GM12892 (cell line): ENCODE measurements at places on chromosomes 3 and 15.

- DNase-seq, result no peak
Observed at GRCh38 chr3:41521010-41521655, 321.8 kb downstream of the CTNNB1 start.

- DNase-seq, result no peak
Observed at GRCh38 chr15:22945071-22945470, 35.1 kb downstream of the CYFIP1 start.

DNA sequence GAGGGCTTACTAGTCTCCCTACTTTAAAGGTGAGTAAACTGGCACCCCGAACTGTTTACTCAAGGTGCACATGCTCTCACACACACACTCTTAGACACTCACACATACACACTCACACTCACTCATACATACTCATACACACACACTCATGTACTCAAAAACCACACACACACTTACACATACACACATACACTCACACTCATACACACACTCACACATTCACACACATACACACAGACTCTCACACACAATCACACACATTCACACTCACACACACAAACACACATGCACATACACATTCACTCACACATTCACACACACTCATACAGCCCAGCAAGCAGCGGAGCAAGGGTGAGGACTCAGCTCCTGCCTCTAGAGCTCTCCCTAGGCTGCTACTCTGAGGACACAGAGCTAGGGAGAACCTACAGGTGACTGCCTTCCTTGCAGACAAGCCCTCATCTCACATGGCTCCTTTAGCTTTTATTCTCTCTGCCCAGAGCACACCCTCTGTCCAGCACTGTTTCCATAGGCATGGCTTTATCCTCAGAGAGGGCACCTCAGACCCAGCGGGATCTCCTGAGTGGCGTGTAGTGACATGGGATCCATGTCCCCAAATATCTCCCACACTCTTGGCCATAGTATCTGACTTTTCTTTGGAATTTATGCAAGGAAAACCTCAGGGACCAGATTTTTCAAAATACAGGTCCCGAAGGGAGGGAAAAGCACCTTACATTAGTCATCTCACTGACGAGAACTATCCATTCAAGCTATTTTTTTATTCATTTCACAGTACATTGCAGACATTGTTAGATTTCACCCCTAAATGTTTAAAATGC lies 26.2 kb upstream of the ATG7 start:
- DNase-seq, result no peak

DNA sequence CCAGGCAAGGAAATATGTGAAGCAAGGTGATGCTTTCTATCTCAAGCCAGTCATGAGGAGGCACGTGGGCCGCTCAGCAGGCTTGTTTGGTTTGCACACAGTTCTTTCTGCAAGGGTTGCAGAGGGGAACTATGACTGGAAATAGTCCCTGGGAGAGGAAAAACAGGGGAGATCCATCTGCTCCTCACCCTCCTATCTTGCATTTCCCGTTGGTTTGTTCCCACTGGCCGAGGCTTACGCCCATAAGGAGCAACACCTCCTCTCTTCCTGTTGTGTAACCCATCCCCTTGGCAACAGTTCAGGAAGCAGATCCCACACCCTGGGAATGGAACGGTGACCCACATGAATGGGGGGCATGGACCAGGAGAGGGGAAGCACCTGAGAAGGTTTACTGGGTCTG lies 72.1 kb upstream of the MAGI1 start:
- DNase-seq, result no peak

GRCh38 chr3:29591579-29591978 lies 310.7 kb downstream of the RBMS3 start:
- DNase-seq, result no peak

DNA sequence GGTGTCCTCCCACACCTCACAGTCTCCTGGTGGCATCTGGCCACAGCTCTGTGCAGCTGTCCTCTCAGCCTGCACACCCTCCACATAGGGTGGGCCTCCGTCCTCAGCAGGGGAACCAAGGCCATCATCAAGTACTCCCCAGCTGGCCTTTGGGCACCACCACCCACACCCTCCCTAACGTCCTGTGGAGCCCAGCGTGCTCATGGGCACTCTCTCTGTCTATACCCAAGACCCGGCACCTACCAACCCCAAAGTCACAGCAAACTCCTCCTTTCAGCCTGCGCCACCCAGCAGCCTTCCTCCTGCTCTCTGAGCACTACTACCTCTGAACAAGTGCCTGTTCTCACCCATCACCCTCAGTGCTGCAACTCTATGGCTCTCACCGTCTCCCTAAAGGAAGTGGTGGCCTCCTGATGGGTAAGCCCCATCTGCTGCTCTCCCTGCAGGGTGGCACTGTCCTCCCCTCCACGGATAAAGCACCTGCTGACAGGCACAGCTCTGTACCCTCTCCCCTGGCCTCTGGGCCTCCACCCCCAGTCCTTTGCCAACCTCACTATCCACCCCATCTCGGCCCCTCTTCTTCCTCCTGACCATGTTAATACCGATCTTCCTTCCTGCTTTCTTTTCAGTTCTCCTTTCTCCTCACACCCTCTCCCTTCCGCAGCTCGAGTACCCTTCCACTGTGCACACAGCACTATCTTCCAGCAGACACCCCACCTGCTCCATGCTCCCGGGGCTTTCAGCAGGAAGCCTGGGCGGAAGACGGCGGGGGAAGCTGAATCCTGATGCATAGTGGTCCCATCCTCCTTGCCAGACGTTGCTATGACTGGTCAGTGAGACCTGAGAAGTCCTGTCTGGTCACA lies 31.5 kb downstream of the SLC41A3 start:
- no peak for DNase-seq

DNA sequence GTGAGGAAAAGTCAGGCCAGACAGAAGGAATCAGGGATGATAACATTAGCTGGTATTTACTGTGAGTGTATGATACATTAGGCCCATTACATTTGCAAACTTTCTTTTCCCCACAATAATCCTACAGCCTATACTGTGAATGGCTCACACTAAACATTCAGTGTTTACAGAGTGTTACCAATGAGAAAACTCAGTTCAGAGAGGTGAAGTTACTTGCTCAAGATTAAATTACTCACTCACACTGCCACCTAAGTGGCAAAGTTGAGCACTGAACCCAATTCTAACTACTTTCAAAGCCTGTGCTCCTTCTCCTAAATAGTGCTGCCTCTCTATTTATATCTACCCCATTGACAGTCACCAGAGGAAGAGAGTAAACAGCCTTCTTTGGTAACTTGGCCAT lies 8.5 kb downstream of the XPC start:
- no peak for DNase-seq

GRCh38 chr3:191627064-191627463 lies 166.1 kb downstream of the PYDC2 start:
- no peak for DNase-seq

GRCh38 chr3:69715204-69715603 lies 24.1 kb upstream of the MITF start:
- DNase-seq, result no peak

GRCh38 chr3:106261915-106262683 lies 393.3 kb upstream of the CBLB start:
- DNase-seq, result no peak

DNA sequence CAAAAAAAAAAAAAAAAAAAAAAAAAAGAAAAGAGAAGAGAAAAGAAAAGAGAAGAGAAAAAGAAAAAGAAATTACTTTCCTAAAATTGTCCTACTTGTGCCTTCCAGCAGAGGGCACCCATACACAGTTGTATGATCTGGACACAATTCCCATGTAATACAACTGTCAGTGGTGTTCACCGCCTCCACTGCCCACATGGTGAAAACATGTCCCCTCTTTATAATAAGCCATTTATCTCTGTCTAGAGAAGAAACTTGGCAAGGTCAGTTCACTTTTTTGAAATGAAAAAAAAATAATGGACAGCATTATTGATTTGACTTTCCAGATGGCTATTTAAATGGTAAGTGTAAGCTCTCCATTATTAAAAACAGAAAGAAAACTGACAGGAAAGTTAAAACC lies 459.4 kb downstream of the GBE1 start:
- DNase-seq, result no peak

- DNase-seq, result no peak
Observed at GRCh38 chr15:70031261-70031660, 66.5 kb downstream of the TLE3 start.

DNA sequence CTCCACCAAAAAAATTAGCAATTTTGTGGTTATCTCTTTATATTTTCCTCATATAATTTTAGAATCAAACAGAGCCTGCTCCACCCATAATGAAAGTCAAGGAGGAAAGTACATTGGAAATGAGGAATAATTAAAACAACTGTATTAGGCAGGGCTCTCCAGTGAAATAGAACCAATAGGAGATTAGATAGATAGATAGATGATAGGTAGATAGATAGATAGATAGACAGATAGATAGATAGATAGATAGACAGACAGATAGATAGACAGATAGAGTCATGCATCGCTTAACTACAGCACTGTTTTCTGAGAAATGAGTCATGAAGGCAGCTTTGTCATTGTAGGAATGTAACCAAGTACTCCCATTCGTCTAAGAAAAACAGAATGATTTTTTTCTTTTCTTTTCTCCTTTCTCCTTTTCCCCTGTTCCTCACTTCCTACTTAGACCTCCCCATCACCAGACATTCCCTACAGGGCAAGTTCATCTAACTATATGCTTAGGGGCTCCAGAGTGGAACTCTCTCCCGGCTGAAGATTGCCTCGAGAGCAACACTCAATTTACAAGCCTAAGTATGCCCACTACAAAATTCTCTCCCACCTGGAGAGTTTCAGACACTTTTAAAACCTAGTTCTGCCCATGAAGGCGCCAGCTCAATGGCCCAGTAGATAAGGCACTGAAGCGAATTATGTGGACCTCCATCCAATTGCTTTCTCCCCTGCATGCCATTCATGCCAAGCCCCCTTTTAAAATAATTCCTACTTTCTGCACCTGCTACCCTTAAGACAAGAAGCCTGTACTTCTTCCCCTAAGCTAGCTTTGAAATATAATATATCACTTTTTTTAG lies 53.3 kb upstream of the LIPC start:
- DNase-seq, result no peak

GRCh38 chr3:134949150-134949549 lies 154.1 kb downstream of the EPHB1 start:
- no peak for DNase-seq

- no peak for DNase-seq
Observed at GRCh38 chr3:12461097-12461649, 23.1 kb upstream of the TSEN2 start.

- no peak for DNase-seq
Observed at GRCh38 chr3:127764841-127765362, 57.4 kb downstream of the MGLL start.

DNA sequence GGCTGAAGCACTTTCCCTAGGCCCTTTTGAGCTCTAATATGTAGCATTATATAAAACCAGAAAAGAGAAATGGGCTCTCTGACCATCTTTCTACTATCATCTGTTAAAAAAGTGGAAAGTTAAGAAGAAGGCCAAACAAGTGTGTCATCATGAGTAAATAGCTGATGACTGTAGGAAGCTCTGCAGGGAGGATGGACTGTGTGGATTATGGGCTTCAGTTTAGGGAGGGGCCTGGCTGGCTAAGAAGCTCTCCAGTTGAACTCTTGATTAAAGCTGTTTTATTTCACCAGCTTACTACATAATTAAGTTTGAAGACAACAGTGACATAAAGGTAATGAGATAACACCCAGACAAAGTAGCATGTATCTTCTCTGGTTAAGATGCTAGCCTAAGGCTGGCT lies 30.6 kb downstream of the INTS14 start:
- no peak for DNase-seq

GRCh38 chr3:30934208-30934550 lies 39.7 kb upstream of the GADL1 start:
- no peak for DNase-seq

DNA sequence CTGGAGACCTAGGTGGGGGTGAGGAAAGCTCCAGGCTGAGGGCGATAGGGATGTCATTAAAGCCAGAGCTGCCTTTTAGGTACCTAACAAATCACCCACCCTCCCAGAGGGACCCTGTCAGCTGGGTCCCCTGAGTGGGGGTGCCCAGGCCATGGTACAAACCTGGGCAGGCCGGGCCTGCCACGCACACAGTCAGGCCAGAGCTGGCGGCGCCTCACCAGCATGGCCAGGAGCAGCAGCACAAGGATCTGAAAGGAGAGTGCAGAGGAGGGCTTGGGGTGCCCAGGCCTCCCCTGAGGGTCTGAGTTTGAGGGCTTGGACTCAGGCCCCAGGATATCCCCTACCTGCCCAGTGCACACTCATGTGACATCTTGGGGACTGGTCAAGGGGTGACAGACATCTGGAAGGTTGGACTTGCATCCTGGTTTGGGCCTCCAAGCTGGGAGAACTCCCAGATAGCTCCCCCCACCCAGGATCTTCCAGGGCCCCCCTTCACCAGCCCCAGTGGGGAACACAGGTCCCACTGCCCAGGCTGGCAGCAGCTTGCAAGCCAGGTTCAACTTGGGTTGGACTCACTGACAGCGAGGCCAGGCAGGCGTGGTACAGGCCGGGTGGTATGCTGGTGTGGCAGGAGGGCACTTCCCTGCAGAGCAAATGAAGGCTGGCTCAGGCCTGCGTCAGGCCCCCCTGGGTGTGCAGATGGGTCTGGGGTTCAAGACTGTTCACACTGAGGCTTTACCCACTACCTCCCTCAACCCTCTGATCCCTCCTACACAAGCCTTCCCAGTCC lies 5.2 kb downstream of the STRA6 start:
- DNase-seq, result no peak

DNA sequence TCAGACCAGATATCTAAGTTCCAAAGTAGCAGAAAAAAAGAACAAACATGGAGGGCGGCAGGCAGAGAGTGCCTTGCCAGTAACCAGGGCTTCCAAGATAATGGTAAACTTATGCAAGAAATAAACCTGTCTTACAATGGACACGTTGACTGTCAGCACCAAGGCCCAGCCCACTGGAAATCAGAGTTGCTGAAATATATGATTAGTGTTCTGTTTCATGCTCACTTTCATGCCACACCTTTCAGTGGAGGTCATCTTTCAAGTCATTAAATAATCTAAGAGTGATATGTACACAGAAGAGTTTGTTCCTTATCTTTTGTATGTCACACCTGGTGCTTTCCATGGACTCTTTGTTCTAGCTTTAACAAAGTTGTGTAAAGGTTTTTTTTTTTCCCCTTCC lies 358.1 kb downstream of the MECOM start:
- no peak for DNase-seq

DNA sequence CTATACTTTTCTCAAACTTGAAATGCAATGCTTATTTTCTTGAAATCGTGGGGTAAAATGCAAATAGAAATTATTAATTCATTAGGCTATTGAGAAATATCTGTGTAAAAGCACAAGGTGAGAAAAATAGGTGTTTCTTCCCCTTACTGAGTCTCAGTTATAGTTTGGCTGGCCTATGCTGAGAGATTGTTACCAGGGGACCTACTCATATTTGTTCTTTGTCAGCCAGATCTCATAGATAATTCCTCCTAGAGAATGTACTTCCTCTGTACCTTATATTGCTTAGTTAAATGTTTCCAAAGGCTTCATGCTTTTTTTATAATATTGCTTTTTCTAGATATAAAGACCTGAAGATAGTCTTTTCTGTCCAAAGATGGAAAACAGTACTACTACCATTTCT lies 60.0 kb upstream of the TRPC1 start:
- DNase-seq, result no peak

- DNase-seq, result no peak
Observed at GRCh38 chr3:137325170-137325569, 367.4 kb downstream of the IL20RB start.

GRCh38 chr15:40006003-40006402 lies 33.0 kb downstream of the SRP14 start:
- no peak for DNase-seq
